Bone marrow (tissue), 2 donors: ENCODE measurements at places on chromosomes 12 and 14.

DNA sequence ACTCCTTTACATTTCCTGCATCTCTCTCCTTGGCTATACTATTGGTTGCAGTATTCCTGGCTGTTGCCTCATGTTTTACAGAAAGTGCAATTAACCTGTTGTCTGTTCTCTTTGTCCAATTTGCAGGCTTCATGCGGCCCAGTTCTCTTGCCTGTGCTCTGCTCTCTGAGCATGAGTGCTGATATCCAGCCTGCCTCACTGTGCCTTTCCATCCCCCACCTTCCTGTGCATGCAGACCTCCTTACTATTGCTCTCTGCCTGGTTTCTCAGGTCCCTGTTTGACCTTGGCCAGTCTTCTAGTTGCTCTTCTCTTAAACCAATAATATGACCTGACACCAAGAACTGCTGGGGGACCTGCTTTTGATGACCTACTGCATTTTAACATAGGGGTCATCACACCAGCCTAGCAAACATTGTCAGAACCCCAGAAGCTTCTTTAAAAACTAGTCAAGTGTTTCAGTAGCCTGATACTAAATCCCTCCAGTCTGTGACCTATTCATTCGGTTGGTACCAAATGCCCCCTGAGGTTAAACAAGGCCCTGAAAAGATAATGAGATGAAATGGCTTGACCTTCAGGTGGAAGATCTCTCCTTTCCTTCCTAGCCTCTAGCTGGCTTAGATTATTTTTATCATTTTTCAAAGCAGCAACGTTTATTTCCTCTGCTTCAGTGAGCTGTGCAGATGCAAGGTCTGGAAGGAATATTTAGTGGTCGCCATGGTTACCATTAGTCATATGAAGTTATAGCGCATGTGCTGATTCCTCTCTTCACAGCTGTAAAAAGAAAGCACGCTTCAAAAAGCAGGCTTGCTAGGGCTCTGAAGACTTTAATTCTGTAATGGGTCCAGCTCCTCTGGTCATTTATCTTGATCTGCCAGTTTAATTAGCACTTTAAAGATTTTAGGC is 216.5 kb downstream of the PHLDA1 start:
- no peak for DNase-seq

GRCh38 chr14:102103062-102103695 is 16.3 kb upstream of the HSP90AA1 start:
- DNase-seq: no peak

- DNase-seq: no peak
These were observed 126.8 kb upstream of the MAP1LC3B2 start for GRCh38 chr12:116432314-116432750.

- DNase-seq: peak; percentile 40
These were observed 240.3 kb downstream of the ZFP36L1 start for GRCh38 chr14:68552602-68553001.

GRCh38 chr12:49948866-49949845 is 1.4 kb upstream of the AQP2 start:
- DNase-seq: no peak
